ENCODE measurements at places on chromosomes 2 and 18.

DNA sequence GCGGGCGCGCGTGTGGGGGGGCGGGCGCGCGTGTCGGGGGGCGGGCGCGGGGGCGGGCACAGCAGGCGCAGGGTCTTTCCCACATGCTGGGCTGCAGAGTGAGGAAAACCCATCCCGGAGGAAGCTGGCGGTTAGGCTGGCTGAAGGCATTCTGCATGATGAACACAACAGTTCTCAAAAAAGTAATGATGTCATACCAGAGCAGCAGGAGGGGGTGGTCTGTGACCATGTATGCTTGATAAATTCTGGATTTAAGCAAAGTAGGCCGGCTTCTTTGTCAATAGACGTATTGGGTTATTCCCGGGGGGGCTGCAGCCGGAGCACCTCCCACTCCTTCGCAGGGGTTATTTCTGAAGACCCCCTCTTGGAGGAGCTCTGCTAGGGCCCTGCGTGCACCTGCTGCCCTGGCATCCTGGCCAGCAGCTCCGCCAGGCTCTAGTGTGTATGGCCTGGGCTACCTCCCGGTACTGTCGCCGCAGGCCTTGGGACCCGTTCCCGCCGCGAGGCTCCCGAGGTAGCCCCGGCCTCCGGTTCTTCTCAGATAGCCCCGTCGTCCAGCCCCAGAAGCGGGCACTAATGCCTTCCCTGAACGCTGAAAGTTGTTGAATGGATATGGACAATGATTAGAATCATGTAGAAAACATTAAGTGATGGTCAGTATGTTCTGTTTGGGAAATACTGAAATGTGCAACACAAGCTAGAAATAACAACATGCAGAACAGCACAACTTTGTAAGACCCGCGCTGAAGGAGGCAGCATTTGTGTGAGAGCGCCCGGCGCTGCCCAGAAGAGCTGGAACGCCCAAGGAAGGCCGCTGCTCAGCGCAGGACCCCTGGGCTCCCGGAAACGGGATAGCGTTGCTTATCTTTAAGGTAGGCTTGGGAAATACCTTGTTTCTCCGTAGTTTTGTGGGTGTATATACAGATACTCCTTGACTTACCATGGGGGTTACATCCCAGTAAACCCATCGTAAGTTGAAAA is 101.4 kb upstream of the RAB6C start:
- no peak for DNase-seq

GRCh38 chr2:212649646-212650045 is 111.0 kb upstream of the ERBB4 start:
- DNase-seq, result no peak

DNA sequence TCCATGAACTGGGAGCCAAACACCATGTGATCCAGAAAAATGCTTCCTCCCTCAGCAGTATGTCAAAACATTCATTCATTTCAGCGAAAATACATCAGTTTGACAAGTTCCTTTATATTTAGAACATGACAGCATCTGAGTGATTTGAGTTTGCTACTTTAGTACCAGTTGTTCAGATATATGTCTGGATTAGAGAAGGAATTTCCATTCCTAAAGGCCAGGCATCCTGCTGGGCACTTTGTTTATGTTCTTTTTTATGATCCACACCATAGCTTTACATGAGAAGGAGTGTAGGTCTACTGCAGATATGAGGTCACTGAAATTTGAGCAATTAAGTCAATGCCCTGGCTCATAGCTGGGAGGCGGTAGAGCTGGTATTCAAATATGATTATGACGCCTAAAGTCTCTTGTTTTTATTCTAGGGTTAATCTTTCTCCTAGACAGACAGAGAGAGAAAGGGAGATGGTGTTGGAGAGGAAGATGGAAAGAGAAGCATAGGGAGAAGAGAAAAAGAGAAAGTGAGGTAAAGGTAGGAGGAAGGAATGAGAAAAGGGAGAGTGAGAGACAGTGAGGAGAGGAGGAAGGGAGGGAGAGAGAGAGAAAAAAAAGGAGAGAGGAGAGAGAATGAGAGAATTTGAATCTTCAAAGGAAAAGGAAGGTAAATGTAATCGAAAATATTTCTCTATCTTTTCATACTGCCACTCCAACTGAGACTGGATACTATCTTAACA is 839.5 kb upstream of the FANCL start:
- DNase-seq, result no peak

GRCh38 chr2:230905448-230906421 is 19.3 kb downstream of the GPR55 start:
- DNase-seq, result no peak

- DNase-seq, result no peak
Observed at GRCh38 chr2:132909427-132909826, 239.4 kb upstream of the LYPD1 start.

DNA sequence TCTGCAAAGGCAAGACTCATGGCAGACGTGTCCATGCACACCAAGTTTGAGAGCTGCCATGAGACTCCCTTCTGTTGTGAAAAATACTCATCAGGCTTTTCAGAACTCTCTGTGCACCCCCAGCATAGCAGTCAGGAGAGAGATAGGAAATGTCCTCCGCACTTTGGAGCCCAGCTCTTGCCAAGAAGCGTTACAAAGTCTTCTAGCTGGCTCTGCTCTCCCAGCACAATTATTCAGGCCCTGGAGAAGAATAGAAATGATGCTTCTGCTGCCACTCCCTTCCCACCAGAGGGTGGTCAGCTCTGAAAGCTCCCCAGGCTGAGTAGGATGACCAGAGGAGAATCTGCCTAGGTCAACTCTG is 594.4 kb upstream of the ID2 start:
- DNase-seq, result no peak

- no peak for DNase-seq
Observed at GRCh38 chr2:18445433-18446320, 114.8 kb downstream of the RDH14 start.

- no peak for DNase-seq
Observed at GRCh38 chr2:37344453-37345361, at the start of gene QPCT. Gene QPCT (plus strand): TSS chr2:37344630. CDS start chr2:37344732, 102 bp downstream.

GRCh38 chr2:217795067-217795466 is 207.7 kb downstream of the TNS1 start:
- DNase-seq, result no peak

- no peak for DNase-seq
Observed at GRCh38 chr2:108908713-108909070, 80.3 kb downstream of the EDAR start.

GRCh38 chr2:72112401-72112800 is 35.3 kb downstream of the CYP26B1 start:
- no peak for DNase-seq

- DNase-seq, result no peak
Observed at GRCh38 chr2:128547667-128548066, 229.0 kb upstream of the HS6ST1 start.

GRCh38 chr18:63046375-63046774 is 273.2 kb downstream of the BCL2 start:
- no peak for DNase-seq

DNA sequence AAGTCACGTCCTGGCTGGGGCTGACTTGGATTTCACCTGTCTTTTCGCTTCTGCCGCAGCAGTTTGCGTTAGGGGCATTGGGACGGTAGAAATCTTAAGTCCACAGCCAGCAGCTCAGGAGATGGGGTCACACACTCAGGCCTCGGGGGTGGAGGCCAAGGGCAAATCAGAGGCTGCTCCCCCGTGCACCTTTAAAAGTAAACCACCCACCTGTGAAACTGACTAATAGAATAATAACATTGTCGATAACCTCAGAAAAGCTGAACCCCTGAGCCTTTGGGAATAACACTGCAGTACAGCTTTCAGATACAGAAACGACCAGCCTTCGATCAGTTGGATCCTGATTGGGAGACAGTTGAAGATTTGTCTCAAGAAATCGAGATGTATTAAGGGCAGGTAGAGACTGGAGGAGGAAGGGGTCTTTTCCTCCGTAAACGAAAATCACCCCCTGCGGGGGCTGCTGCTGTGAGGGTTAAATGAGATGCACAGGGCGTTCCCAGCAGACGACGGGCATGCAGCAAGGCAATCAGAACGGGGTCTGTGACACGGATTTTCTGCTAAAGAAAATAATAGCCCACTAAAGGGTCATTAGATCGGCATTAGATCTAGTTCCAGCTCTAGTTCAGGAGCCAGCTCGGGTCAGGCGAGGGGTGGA is 16.4 kb upstream of the NFATC1 start:
- no peak for DNase-seq

- DNase-seq, result no peak
Observed at GRCh38 chr2:11396467-11397445, 52.3 kb upstream of the ROCK2 start.

GRCh38 chr18:47172476-47172875 is 3.7 kb downstream of the IER3IP1 start:
- no peak for DNase-seq

DNA sequence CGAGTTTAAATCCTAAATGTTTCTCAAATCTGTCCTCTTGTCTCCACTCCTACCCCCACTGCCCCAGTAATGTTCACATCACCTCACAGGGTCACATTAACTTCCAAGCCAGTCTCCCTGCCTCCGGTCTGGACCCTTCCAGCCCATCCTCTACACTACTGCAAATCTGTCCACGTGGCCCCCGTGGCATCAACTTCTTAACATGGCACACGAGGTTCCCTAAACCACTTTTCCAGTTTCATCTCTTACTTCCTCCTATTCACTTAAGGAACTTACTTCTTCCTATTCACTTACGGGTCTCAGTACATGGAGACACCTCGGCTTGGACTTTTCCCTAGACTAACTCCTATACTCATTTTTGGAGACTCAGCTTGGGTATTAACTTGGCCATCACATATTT is 27.0 kb downstream of the MRPL33 start:
- no peak for DNase-seq

DNA sequence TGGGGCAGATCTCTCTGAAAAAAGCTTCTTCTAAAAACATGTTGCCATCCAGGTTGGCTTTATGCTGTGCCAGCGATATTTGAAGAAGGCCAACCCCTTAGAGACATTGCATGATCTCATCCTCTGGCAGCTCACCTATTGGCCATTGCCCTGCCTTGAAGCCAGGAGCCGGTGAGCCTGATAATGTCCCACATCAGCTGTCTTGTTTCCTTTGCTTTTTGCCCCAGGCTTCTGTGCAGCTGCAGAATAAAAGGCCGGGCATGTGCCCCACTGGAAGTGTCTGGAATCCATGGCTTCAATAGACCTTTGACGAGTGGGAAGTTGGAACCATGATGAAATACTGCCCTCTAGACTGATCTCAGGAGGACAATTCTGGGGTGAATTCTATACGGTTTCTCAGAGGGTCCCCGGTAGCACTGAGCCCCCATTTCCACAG is 523.5 kb upstream of the ZEB2 start:
- DNase-seq, result no peak

GRCh38 chr2:64913357-64913869 is 75.8 kb upstream of the SLC1A4 start:
- no peak for DNase-seq

DNA sequence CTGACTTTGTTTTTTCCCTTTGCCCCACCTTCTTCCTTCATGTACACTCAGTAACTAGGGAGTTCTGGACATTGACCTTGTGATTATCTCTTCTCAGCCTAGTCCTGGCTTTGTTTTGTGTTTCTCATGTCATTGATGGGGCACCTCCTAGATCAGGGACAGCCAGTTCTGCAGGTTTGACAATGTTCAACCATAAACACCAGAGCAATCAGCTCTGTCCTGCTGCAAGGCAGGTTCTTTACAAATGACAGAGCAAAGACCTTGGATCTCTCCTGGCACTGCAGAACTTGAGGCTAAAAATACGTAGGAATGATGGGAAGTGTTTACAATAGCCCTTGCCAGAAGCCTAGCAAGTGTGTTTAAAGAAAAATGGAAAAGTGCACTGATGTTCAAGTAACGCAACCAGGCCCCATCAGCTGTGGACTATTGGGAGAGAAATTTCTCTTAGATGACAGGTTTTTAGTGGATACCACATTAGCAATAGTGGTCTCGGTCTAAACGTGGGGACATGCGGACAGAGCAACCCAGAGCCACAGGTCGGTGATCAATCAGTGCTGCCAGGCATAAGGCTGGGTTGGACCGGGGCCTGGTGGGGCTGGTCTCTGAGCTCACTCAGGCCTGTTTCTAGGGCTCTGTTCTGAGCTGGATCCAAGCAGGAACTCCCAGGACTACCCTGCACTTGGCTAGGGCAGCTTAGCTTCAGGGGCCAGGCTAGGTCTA is 76.8 kb downstream of the SOWAHC start:
- no peak for DNase-seq

DNA sequence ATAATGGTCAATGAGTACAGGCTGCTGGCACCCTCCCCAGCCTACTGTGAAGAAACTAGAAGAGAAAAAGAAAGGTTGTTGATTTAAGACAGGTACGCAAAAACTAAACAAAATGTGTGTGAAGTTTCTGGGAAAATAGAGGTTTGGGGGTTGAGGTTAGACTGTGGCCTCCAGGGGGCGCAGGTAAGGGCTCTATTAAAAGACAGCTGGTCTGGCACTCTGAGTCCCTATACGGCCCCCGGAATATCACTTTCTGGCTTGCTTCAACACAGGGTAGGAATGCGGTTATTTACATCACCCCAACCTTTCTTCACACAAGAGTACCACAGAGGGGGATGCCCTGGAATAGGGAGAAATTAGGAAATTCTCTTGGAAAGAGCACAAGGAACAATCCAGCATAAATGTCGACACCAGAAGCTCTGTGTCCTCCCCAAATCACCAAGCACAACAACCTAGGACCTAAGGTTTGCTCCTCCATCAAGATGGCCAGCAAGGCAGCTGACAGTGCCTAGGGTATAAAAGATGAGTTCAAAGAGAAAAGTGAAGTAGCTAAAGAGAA is 480.8 kb upstream of the KLHL29 start:
- peak; percentile 22 for DNase-seq

- DNase-seq, result no peak
Observed at GRCh38 chr2:20141056-20141762, 83.7 kb downstream of the SDC1 start.

DNA sequence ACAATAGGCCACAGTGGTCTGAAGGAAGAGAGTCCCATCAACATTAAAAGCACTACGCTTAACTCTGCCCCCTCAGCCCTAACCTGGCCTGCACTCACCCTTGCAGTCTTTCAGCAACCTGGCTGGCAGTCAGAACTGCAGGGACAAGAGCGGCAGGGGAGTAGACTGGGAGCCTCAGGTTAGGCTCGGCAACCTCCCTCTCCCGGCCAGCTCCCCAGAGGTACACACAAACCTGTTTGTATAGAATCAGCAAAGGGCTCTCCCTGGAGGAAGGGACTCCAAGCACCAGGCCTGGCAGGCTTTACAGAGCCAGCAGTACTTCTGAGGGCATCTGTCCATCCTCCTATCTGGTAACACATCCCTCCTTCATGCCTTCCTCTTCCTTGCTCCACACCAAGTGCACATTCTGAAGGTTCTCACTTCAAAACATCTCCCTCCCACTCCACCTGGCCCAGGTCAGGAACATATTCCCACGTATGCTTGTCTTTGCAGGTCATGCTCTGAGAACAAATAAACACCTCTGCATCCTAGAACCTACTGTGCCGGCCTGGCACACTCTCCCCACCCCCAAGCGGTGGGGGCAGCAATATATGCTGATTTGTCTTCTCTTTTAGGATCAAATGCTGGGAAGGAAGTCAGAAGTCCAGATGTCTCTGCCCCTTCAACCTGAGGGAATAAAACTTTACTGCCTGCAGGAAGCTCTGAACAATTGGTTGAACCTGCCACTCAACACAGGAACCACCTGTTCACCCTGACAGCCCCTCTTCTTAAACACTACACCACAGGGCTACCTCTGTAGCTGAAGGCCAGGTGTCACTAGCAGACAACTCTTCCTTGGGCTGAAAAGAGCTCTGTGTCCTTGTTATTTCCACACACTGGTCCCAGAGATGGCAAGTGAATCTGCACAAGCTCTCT is 12.6 kb upstream of the SFXN5 start:
- no peak for DNase-seq

GRCh38 chr2:151137526-151137925 is 124.1 kb downstream of the RBM43 start:
- DNase-seq, result no peak
